ENCODE measurements at places on chromosomes 1 and 21. TPM values are rescaled to one million over a fixed set of nuclear protein-coding genes. Genes with fewer than 3 reads are reported as not detected.

Gene FALEC
- total RNA-seq, result not detected

Gene FMO1
- total RNA-seq, result not detected

Gene ADARB1
- 7.0 TPM for total RNA-seq

Gene BRINP2
- 0.32 TPM for total RNA-seq

Gene SPRR2F
- total RNA-seq, result not detected

Gene USH2A
- not detected for total RNA-seq

Gene SUSD4
- total RNA-seq, result 0.91 TPM

Gene HMGCS2
- not detected for total RNA-seq

Gene S100A5
- total RNA-seq, result 0.80 TPM

All from A549 treated with Hydrocortisone at 1 μM for 4 hours (cell line).